ENCODE measurements at places on chromosomes 3 and 15.

DNA sequence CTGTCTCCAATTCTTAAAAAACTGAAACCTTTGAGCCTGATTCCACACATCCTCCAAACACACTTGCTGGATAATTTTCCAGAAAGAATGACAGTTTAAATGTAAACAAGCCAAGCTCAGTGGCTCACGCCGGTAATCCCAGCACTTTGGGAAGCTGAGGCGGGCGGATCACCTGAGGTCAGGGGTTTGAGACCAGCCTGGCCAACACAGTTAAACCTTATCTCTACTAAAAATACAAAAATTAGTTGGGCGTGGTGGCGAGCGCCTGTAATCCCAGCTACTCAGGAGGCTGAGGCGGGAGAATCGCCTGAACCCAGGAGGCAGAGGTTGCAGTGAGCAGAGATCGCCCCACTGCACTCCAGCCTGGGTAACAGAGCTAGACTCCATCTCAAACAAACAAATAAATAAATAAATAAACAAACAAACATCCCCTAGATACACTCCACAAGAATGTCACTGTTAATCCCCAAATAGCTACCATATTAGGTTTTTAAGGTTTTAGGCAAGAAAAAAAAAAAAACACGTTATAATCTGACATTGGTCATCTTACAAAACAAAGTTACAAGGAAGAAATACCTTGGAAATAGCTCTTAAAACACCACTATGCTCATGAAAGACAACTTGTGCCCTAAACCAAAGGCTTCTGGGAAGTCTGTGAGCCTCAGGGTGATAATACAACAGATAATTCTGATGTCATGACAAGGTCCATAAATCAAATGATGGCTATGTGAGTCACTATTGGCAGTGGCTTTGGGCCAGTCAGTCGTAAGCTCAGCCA is 13.2 kb downstream of the TNIK start:
- DNase-seq, result peak; percentile 59

GRCh38 chr3:182005219-182005618 is 293.5 kb downstream of the SOX2 start:
- DNase-seq, result no peak

DNA sequence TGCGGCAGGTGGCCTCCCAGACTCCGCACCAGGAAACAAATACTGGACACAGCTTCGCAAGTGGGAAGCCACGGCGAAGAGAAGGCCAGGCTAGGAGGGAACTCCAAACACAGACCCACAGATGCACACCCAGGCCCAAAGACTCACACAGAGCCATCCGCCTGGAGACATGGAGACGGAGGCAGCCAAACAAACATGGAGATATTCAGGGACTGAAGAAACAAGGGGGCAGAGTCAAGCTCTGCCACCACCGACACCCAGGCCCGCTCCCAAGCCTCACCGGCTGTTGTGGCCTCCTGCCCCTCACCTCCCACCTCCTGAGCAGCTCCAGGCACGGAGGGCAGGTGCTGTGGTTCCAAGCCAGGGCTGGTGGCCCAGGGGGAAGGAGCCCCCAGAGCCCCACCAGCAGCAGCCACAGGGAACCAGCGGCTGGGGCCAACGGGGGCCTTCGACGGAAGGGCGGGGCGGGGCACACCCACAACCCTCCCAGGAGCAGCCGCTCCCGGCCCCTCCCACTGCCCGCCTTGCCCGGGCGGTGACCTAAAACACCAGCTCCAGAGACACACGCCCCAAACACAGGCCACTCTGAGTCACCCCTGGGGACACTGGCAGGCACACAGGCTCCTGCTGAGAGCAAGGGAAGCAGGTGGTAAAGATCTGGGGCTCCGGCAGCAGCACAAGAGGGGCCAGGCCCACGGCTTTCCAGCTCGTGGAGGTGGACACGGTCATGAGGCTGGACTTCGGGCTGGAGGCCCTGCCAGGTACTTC is 31.9 kb downstream of the TNK2 start:
- no peak for DNase-seq

DNA sequence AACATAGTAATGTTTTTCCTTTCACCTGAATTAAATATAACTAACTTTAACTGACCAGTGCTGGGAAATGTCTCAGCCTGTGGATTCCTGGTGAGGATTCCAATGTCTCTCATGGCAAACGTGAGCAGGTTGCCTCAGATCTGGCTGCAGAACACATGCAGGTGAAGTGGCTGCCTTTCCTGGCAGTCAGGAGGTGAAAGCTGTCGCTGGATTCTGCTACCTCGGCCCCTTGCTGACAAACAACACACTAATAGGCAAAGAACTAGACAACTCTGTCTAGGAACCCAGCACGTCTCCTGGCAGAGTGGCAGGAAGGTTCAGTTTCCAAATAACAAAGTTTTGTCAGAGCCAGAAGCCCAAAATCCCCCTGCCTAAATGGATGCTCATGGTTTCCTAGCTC is 400.8 kb upstream of the PPP2R3A start:
- DNase-seq, result no peak

- no peak for DNase-seq
Observed at GRCh38 chr15:68582864-68583263, 4.1 kb downstream of the CORO2B start.

DNA sequence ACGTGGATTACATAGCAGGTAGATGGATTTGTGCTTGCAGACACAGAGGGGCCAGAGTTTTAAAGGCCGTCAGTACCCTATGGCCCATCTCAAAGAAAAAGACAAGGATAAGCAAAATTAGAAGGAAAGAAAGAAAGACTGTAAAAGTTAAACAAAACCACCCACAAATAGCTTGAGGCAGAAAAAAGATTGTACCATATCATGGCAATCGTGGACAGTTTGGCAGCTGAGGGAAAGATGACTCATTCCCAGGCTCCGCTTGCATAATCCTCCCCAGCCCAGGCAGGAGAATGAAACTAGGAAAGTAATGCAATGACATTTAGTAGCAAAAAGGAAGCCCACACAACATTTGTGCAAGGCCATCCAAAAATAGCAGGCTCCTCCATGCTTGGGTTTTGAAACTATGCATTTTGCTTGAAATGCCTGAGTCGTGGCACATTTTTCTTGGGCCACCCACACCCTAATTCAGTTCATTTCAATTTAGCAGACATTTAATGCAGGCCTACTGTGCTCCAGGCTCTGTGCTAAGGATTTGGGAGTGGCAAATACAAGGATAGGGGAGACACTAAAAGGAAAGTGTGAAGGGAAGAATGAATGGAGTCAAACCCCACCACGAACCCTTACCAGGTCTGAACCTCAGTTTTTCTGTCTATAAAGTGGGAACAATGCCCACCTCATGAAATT is 40.9 kb upstream of the SMAD3 start:
- DNase-seq, result peak; percentile 97

GRCh38 chr3:12273045-12273695 is 15.7 kb upstream of the PPARG start:
- DNase-seq, result no peak

DNA sequence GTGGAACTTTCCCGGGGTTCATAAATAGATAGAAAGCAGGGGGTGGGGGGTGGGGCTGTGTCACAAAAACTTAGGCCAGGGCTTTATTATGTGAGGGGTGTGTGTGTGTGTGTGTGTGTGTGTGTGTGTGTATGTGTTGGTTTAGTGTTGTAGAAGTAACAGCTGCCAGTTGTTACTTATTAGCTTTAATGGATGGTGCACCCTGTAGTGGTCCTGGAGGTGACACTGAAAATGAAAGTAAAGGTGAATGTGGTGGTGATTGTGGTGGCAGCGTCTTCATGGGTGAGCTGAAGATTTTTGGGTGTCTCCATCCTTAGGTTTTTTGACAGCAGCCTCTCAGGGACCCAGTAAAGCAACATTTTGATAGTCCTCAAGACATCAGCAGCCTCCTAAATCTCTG is 449.9 kb downstream of the PDCD6IP start:
- DNase-seq, result no peak

DNA sequence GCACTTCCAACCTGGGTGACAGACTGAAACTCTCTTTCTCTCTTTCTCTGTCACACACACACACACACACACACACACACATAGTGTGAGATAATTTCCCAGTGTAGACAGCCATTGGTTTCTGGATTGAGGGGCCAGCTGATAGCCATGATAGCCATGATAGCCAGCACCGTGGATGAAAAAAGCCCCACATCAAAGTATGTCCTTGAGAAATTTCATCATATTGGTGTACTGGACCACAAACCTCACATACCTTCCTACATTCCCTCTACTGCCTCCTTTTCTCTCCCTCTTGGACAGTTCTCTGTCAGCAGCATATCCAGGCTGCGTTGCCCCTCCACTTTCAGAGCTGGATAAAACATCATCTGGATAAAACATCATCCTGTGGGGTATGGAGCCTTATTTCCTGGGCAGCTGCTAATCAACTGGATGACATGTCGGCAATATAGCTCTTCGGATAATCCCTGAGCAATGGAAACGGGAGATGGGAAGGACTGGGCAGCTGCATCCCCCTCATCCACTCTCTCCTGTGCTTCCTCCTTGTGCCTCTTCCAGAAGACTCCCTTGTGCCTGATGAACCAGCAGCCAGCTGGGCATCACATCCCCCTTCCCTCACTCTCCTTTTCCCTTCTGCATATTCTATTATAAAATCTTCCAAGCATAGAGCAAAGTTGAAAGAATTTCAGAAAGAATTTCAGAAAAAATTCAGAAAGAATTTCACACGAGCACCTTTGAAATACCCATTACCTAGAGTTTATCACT is 39.3 kb downstream of the GRK7 start:
- DNase-seq, result no peak

GRCh38 chr15:55224892-55225291 is 28.2 kb upstream of the RSL24D1 start:
- DNase-seq, result no peak

DNA sequence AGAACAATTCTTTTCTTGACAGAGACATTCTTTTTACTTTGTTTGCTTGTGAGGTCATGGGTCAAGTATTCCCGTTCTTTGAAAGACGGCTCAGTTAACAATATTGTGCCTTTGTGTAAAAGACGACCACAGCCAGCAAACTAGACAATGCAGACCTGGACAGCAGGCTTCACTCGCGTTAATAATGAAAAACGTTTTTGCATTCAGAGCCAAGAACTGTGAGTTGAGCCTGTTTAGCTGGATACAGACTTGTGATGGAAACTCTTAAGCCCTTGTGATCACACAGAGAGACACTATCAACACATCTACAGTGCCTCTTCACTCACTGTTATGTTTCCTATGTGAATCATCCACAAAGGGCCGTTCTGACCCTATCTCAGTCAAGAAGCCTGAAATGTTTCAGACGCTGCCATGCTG is 37.3 kb upstream of the CMTM7 start:
- peak; percentile 15 for DNase-seq

GRCh38 chr3:108060331-108060730 is 30.5 kb downstream of the CD47 start:
- DNase-seq, result no peak

DNA sequence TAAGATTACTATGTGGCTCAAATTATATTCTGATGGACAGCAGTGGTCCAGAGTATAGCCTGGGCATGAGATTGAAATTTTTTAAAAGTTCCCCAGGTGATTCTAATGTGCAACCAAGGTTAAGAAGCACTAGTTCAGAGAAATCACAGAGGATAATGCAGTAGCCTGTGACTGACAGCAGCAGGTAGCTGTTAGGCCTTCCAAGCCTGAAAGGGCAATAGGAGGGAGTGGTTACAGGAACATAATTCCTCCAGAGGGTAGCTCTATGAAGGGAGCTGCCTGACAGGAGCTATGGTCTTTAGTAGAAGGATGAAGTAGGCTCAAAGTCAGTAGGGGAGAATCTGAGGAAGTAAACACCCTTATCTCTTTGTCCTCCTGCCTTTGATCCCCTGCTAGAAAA is 342.9 kb upstream of the PPP2R3A start:
- DNase-seq, result no peak

DNA sequence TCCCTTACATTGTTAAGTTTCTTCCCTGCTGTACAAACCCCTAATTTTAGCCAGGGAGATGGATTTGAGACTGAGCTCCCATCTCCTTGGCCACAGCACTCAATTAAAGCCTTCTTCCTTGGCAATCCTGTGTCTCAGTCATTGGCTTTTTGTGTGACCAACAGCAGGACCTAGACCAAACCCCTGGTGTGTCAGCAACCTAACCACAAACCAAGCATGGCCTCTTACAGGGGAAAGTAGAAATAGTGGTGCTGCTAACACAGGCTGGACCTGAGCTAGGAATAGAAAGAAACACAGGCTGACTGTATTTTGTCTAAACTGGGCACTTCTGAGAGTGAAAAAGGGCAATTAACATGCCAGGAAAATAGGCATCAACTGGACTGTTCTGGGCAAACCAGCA is 37.9 kb downstream of the PPCDC start:
- no peak for DNase-seq

DNA sequence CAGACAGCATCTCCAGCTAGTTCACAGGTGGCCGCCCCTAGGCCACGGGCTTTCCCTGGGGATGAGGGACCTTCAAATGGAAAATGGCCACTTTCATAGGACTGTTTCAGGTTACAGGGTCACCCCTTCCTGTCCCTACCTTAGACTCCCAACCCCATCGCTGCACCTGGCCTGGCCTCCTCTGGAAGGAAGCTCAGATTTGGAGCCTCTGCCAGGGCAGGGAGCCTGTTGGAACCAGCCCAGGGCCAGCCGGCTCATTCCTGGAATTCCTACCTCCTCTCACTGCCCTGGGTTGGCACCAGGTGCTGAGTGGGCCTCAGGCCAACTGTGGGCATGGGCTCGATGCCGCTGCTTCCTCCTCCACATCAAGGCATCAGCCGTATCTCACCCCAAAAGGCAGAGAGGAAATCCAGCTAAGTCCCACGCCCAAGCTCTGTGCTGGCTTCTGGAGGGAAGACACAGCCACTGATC is 42.2 kb downstream of the KLHL25 start:
- no peak for DNase-seq

GRCh38 chr3:173618703-173619102 is 221.2 kb downstream of the NLGN1 start:
- no peak for DNase-seq

GRCh38 chr3:47622671-47623461 is 44.2 kb upstream of the CSPG5 start:
- DNase-seq, result no peak

DNA sequence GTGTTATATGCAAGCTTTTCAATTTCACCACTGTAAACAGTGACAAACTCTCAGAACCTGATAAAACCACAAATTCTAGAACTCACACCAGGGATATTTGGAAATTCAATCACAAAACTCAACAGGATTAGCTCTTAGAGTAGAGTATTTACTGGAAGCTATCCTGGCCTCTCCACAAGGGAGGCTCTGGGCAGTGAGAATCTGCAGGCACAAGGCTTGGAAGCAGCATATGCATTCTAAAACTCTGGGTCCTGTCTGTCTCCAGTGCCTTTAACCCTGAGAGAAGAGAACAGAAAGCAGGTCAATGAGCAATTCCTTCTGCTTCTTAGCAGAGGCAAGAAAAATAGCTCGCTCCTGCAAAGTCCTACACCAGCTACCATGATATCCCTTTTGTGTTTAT is 23.4 kb downstream of the PLSCR4 start:
- DNase-seq, result no peak

GRCh38 chr3:159559771-159560170 is 428.9 kb upstream of the IL12A start:
- DNase-seq, result no peak
